ENCODE measurements at places on chromosomes 5 and 9.

DNA sequence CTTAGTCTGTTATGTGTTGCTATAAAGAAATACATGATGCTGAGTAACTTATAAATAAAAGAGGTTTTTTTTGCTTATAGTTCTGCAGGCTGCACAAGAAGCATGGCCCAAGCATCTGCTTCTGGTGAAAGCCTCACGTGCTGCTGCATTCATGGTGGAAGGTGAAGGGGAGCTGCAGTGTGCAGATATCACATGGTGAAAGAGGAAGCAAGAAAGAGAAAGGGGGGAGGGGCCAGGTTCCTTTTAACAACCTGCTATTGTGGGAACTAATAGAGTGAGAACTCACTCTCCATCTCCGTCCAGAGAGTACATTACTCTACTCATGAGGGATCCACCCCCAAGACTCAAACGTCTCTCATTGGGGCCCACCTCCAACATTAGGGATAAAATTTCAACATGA is 12.5 kb upstream of the PARP8 start:
- no peaks in the 10 kb centered on the region for H3K36me3 ChIP-seq
- no peaks in the 10 kb centered on the region for H3K4me1 ChIP-seq
- H3K27ac ChIP-seq: no peak overlapping the region
- DNase-seq: no peak

- DNase-seq: no peak
- no peaks in the 10 kb centered on the region for H3K4me1 ChIP-seq
- H3K27ac ChIP-seq: no peak overlapping the region
- H3K27me3 ChIP-seq: peaks cover 21% of the 10 kb centered on the region
- H3K4me3 ChIP-seq: no peak overlapping the region
- H3K36me3 ChIP-seq: no peaks in the 10 kb centered on the region
These were observed 170.4 kb upstream of the TBCA start for GRCh38 chr5:77946381-77947040.

GRCh38 chr5:36198281-36198680 is 43.4 kb downstream of the NADK2 start:
- H3K27me3 ChIP-seq: no peaks in the 10 kb centered on the region
- H3K4me3 ChIP-seq: no peak overlapping the region
- H3K4me1 ChIP-seq: peaks cover 2% of the 10 kb centered on the region
- peak; percentile 4 for DNase-seq

DNA sequence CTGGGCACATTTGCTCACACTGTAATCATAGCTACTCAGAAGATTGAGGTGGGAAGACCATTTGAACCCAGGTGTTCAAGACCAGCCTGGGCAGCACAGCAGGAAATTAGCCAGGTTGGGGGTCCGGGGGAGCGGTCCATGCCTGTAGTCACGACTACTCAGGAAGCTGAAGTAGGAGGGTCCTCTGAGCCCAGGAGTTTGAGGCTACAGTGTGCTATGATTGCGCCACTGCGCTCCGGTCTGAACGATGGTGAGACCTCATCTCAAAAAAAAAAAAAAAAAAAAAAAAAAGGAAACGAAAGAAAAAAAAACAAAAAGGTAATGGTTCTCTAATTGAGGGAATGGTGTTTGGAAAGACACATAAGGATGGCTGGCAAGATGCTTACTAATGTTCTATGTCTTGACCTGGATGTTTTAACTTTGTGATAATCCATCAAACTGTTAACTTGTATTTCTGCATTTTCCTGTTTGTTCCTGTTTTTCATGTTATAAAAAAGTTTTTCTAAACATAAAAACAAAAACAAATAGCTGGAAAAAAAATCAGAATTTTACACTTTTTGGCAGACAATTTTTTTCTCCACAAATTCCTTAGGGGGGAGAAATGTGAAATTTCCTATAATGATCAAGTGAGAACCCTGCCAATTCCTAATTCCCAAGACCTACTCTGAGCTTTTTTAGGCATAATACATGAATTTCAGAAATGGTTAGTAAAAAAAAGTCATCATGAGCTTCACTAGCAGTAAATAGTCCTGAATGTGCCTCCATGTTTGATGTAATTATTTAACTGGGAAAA is 96.9 kb downstream of the DENND1A start:
- DNase-seq: no peak
- no peak overlapping the region for H3K27ac ChIP-seq
- no peaks in the 10 kb centered on the region for H3K4me1 ChIP-seq

DNA sequence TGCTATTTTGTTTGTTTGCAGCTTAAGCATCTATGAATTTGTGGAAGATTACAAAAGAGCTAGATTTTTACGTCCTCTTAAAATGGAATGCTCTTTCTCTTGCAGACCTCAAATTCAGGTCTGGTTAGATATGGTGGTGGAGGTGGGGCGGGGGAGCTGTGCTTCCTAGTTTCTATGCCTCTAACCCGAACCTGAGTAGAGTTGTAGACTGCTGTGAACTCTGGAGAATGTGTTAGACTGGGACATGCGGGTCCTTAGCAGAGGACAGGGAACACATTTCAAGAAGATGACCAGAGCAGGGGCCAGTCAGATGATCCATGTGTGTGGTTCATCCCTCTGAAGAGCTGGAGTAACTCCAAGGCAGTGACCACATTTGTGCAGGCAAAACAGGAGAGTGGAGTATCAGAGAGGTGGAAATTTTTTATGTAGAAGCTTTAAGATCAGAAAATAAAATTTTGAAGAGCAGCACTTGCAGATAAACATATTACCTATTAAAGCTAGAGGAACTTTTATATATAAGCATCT is 154.9 kb downstream of the FAM174A start:
- H3K4me3 ChIP-seq: no peak overlapping the region
- H3K27me3 ChIP-seq: no peaks in the 10 kb centered on the region
- peak; percentile 10 for DNase-seq
- no peaks in the 10 kb centered on the region for H3K36me3 ChIP-seq
- no peaks in the 10 kb centered on the region for H3K4me1 ChIP-seq

DNA sequence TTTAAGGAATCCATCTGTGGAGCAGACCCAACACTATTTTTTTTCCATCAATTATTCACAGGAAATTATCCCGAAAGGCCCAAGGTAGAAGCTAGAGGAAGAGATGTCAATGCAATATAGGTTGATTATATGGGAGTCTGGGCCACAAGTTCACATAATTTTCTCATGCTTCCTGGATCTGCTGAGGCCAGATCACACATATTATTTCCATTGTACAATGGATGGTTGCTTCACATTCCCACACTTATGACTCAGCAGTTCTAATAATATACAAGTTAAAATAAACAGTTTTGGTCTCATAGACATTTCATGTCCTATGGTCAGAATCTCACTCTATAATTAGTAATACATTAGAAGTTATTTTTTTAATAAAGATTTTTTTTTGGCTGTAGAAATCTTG is 66.0 kb upstream of the PTPRD start:
- peak; percentile 4 for DNase-seq
- H3K27ac ChIP-seq: no peak overlapping the region
- H3K27me3 ChIP-seq: no peaks in the 10 kb centered on the region
- H3K4me1 ChIP-seq: no peaks in the 10 kb centered on the region
- H3K36me3 ChIP-seq: no peaks in the 10 kb centered on the region

- no peaks in the 10 kb centered on the region for H3K27me3 ChIP-seq
- H3K27ac ChIP-seq: no peak overlapping the region
These were observed 195.4 kb upstream of the TRIM32 start for GRCh38 chr9:116491659-116492058.

- 0 out of 2 replicates have a peak, but pooled peaks cover 2% of the 10 kb centered on the region for H3K36me3 ChIP-seq
- DNase-seq: no peak
- no peaks in the 10 kb centered on the region for H3K27me3 ChIP-seq
- peak overlapping the region; percentile 92 for H3K27ac ChIP-seq
These were observed 629 bp downstream of the ZBTB26 start for GRCh38 chr9:122930541-122931225.

Data from IMR-90 (cell line).